Epithelial cell of prostate (primary cell): ENCODE measurements at places on chromosomes 2 and 18.
A peak's percentile ranks its signal among the peaks of the same experiment; 100 is the strongest.

DNA sequence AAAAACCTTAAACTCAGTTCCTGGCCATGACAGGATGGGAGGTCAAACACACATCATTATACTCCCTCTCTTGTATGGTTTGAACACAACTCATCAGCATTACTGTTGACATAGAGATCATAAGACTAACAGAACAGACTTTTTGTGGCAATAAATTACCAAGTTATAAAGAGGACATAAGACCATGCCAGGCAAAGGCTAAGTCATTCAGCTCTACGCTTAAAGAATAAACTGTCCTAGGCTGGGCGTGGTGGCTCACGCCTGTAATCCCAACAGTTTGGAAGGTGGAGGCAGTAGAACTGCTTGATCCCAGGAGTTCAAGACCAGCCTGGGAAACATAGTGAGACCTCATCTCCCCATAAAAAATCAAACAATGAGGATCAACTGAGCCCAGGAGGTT is 16.4 kb downstream of the NLRC4 start:
- no peak for DNase-seq

- no peak for DNase-seq
Observed at GRCh38 chr2:2749206-2749598, 418.1 kb upstream of the MYT1L start.

DNA sequence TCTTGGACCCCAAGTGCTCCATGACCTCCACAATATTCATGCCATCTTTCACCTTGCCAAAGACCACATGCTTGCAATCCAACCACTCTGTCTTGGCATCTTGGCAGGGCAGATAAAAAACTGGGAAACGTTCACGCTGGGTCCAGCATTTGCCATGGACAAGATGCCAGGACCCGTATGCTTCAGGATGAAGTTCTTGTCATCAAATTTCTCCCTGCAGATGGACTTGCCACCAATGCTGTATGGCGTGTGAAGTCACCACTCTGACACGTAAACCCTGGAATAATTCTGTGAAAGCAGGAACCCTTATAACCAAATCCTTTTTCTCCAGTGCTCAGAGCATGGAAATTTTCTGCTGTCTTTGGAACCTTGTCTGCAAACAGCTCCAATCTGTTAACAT is 21.5 kb downstream of the CNOT11 start:
- DNase-seq: no peak

- DNase-seq: no peak
Observed at GRCh38 chr2:106745468-106745867, 140.5 kb downstream of the ST6GAL2 start.

DNA sequence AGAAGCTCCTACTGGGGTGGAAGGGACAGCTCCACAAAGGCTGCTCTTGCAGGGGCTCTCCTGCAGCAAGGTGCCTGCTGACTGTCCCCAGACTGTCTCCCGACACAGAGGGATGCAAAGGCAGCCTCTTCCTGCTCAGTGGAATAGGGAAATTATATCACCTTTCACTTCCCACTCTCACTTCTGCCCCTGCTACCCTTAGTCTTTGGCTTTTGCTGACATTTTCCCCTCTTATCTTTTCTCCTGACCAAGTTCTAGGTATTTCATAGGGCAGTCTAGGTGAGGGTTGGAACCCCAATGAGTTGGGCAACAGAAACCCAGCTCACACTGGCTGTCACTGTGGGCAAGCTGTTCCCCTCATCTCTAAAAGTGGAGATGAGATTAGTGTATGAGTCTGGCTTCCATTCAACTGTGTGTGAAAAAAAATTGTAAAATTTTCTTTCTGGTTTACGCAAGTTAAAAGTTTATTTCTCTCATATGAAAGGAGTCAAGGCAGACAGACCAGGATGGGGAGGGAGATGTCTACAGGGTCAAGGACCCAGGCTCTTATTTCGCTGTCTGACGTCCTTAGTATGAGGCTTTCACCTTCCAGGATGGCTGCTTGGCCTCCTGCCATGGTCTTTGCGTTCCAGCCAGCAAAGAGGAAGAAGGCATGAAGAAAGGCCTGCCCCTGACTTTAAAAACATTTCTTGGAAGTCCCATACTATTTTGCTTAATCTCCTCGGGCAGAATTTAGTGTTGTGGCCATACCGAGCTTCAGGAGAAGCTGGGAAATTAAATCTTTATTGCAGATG is 7.5 kb upstream of the MOCOS start:
- DNase-seq: no peak

GRCh38 chr2:212548455-212548819 is 9.8 kb upstream of the ERBB4 start:
- no peak for DNase-seq

GRCh38 chr2:215658635-215659305 is 222.9 kb upstream of the FN1 start:
- DNase-seq: no peak

DNA sequence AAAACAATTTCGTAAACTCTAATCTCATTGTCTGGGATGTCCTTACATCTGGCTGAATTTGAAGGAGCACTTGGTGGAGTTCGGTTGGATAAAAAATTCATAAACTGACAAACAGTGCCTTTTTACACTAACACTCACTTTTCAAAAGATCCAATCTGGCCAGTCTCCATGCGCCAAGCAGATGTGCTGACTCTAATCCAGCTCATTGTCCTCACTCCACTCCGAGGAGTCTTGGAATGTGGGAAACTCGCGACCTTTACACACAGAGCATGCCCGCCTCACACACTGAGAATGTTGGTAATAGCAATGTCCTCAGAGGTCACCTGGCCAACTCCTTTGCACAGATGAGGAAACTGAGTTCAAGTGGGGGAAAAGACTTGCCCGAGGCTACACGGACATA is 66.8 kb downstream of the XDH start:
- DNase-seq: no peak

- DNase-seq: no peak
Observed at GRCh38 chr2:201109186-201109585, 6.8 kb upstream of the CFLAR start.

- no peak for DNase-seq
Observed at GRCh38 chr2:10019174-10019573, 24.2 kb upstream of the KLF11 start.

GRCh38 chr2:10220902-10221391 is 81.8 kb upstream of the HPCAL1 start:
- DNase-seq: peak; percentile 20

DNA sequence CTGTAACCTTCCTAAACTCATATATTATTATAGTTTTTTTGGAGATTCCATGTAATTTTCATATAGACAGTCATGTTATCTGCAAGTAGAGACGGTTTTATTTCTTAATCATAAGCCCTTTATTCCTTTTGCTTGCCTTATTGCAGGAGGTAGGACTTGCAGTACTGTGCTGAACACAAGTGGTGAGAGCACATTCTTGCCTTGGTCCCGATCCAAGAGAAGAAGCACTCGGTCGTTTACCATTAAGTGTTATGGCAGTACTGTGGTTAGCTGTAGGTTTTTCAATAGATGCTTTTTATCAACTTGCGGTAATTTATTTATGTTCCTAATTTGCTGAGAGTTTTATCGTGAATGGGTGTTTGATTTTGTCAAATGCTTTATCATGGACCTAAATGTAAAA is 305.7 kb downstream of the DYSF start:
- no peak for DNase-seq

DNA sequence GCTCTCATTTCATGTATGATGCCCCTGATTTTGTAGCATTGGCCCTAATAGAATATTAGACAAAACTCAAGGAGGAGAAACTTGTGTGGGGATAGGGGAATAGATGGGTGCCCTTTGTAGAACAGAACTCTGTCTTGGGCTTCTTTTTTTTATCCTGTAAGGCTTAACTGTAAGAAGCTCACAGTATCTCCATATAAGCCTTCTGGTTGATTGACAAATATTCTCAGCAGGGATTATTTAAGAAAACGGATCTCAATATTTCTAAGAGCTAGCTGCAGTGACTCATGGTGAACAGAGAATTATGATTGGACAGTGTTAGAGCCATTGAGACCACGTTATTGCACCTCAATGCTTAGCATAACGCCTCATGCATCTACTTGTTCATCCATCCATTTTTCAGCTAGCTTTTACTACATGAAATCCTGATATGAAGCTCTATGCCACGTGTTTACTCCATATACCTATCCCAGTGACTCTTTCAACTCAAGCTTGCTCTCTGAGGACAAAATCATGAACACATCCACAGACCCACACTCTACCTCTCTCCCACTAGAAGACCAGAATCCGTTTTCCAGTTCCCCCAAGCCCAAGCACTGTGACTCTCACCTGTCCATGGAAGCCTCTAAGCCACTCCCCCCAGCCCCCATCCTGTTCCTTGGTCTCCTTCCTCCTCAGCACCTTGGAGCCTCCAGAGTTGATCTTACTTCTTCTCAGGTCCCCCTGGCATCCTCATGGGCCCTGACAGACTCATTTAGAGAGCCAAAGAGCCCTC is 99.2 kb downstream of the BCL2L11 start:
- no peak for DNase-seq

DNA sequence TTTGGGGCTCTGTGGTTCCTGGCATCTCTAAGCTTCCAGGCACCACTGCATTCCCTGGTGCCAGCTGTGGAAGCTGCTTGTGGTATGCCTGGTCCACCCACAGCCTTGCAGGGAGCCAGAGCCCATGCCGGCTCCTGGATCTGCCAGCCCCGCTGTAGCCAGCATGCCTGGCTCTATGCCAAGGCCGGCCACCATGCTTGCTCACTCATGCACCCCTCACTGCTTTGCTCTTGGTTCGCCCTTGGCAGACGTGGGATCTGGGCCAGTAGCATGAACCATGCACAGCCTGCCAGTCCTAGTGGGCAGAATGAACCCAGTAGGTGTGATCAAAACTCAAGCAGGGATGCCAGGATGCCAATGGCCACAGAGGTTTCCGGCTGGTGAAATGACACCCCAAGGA is 634.2 kb upstream of the TMEFF2 start:
- no peak for DNase-seq

DNA sequence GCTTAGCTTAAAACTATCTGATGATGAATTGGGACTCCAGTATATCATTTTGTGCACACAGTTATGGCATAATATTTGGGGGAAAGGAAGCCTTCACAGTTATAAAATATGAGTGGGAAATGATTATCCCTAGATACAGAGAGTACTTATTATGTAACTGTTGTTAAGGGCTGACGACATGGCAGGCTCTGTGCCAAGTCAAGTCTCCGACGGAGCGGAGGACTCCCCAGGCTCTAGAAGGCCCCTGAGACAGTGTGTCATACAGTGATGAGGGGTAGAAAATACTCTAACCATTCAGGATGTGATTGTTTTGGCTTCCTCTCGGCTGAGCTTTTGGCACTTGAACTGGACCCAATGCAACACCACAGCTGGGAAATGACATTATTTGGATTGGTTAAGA is 211.8 kb downstream of the SLC8A1 start:
- DNase-seq: peak; percentile 33

DNA sequence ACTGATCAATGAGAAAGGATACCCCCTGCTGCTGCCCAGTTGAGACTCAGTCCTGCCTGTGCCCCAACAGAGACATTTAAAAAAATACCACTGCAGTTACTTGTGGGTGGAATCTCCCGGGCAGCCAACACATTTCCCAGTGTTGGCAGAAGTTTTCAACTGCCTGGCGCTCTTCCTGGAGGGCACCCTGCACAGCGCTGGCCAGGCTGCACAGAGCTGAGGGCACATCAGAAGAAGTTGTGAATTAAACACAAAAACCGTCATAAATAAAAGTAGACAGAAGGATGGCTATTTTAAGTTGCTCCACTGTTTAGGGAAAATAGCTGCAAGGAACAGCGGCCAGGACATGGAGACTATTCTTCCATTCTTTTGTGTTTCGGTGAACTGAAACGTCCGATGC is 110.2 kb upstream of the THOC1 start:
- DNase-seq: no peak

DNA sequence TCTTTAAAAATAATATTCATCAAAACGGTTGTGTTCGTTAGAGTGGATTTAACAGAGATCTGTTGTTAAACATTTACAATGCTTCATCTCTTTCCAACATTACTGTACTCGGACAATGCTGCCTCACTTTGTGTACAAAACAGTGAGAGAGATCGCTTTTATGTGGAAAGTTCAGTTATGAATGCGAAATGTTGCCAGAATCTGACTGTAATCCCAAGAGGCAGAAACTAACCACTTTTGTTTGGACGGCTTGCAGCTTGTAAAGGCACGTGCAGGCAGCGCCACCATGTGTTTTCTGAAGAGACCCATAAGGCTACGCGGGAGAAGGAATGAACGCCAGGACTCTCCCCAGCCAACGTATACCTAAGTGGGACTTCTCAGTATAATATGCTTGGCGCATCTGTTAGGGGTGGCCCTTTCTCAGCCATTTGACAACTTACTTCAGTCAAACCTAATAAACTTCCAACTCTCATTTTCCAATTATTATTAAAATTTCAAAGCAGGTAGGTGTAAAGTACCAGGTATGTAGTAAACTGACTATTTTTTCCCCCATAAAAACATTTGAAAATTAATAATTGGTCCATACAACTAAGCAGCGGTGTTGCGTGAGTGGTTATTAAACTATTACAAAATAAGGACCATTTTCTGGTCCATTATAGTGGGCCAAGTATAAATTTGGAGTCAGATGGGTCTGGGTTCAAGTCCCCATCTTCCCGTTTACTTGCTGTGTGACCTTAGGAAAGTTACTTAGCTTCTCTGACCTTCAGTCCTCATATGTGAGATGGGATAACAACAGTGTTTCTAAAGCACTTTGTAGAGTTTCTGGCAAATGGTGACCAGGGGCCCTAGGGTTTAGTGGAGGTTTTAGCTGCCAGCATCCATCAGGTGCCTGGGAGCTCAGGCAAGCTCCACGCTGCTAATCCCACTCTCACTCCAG is 5.6 kb upstream of the NAPG start:
- peak; percentile 54 for DNase-seq

DNA sequence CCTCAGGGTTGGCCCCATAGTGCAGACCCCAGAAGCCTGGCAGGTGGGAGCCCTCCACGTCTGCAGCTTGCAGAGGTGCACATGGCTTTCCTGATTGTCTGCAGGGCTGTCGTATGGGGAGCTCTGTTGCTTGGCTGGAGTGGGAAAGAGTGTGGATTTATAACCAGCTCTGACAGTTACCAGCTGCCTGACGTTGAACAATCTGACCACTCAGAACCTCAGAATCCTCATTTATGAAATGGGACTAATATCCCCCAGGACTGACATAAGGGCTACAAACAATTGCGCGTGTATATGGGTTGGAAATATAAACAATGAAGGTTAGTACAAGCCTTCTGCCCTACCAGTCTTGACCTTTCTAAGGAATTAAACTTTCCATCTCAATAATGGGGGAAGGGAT is 13.9 kb upstream of the PXDN start:
- no peak for DNase-seq

- no peak for DNase-seq
Observed at GRCh38 chr18:9474108-9474982, 968 bp upstream of the RALBP1 start.

DNA sequence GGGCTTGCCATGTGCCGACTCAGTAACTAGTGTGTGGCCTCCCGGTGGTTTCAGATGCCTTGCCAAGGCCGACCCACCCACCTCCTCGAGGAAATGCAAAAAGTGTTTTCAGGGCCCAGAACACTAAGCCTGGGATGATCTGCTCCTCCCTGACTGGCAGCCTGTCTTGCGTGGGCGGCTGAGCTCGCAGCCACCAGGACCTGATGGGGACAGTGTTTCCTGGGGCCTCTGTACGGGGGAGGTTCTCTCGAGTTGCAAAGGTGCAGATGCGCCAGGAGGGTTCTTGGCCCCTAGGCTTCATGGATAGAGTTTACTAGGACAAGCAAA is 85.2 kb downstream of the GLI2 start:
- DNase-seq: no peak
